ENCODE measurements at places on chromosomes 3 and 15. TPM values are rescaled to one million over a fixed set of nuclear protein-coding genes. Genes with fewer than 3 reads are reported as not detected.

Gene IGSF10
- 0.35 TPM for total RNA-seq

Gene SKIL
- total RNA-seq: 29.0 TPM

Gene PP2D1
- total RNA-seq: not detected

Gene NPAP1
- total RNA-seq: not detected

Gene RAD51
- 18.4 TPM for total RNA-seq

Gene DENND4A
- total RNA-seq: 5.3 TPM

Gene CCR8
- not detected for total RNA-seq

Gene MORC1
- not detected for total RNA-seq

Data from A549 treated with Mapracorat at 1 μM for 4 hours (cell line).